Stimulated activated CD4-positive, alpha-beta T cell treated with anti-CD3 and anti-CD28 coated beads, Interleukin-2, amount 100 ng/mL, for 4 hours (primary cell): ENCODE measurements at places on chromosomes 1 and 21.

DNA sequence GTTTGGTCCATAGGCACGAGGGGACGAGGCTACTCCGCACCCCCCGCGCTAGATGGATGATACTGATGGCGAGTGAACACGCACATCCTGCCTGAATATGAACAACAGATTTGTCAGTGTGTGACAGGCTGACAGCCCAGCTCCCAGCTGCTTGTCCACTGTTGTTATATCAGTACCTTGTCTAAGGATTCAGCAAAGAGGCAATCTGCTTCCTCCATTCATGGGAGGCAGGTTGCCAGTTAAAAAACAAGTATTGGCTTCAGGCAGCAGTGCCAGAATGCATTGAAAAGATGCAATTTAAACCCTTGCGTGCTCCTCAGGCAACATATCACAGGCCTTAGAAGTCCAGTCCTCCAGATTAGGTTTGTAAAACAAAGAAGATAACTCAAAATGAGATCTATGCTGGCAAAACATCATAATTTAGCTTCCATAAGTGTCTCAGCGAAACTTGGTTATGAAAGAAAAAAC, 223.3 kb downstream of the GPATCH2 start:
- no peak for DNase-seq

- no peak for DNase-seq
These were observed 440.9 kb upstream of the LRRC7 start for GRCh38 chr1:69126796-69127195.

DNA sequence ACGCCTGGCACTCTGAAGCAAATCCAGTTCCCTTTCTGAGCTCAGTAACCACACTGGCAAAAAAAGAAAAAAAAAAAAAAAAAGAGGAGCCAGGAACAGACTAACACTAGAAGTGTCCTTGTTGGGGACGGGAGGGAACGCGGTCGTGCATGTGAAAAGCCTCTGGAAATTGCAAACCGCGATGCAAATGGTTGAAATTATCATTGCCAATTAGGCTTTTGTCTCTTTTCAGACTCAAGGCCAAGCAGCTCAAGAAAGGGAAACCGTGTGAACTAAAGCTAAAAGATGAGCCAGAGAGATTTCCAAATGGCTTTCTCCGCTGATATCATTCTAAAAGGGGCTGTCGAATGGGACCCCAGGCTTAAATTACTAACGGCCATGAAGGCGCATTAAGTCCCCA, 13.5 kb downstream of the TRABD2B start:
- DNase-seq = no peak

DNA sequence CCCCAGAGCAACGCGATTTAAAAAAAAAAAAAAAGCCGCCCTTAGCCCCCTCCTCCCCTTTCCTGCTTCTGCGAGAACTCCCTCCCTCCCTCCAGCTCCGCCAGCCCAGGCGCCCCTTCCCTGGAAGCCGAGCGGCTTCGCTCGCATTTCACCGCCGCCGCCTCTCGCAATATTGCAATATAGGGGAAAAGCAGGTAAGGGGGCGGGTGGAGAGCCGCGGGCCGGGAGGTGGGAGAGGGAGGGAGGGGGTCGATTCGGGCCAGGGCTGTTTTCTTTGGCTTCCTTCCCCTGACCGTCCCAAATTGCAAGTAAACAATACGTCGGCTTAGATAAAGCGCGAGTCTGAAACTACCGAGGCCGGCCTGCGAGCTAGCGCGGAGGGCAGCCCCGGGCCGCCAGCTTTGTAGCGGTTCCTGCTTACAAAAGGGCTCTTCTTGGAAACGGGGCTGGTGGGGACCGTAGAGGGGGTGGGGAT, 408 bp downstream of the LMO4 start:
- no peak for DNase-seq

- no peak for DNase-seq
These were observed 456.2 kb downstream of the KCNT2 start for GRCh38 chr1:196152086-196152485.

DNA sequence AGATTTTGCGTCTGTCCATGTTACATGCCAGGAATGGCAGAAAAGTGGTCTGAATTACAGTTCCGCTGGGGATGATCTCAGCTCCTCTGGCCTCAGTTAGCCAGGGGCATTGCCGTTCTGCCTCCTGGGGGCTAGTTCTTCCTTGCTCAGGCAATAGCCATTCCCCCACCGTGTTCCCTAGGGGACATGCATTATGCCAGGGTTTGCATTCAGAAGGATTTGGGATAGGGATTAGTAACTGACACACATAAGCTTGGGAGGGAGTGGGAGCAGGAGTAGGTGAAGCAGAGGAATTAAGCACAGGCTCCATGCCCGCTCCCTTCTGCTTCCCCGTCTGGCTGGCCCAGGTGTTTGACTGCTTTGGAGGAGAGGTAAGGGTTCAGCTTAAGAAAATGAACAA, 12.7 kb downstream of the LRRC71 start:
- no peak for DNase-seq

- no peak for DNase-seq
These were observed 86.9 kb downstream of the LRRC8D start for GRCh38 chr1:89907727-89908212.

- DNase-seq = no peak
These were observed 13.3 kb upstream of the PDC start for GRCh38 chr1:186474208-186474607.

- no peak for DNase-seq
These were observed 8.3 kb downstream of the GPR37L1 start for GRCh38 chr1:202130816-202131522.

DNA sequence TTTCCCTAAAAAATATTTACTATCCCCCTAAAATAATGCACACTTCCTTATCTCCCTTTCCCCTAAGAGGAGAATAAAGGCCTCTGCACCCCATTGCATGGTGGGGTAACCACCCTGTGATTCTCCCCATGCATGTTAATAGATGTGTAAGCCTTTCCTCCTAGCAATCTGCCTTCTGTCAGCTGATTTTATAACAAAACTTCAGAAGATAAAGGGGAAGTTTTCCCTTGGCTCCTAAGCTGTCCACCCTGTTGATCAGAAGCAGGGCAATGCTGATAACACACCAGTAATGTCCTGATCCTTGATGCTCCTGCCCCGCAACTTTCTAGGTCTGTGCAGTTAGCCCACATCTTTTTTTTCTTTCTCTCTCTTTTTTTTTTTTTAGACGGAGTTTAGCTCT, 11.4 kb upstream of the RNF187 start:
- DNase-seq = no peak

DNA sequence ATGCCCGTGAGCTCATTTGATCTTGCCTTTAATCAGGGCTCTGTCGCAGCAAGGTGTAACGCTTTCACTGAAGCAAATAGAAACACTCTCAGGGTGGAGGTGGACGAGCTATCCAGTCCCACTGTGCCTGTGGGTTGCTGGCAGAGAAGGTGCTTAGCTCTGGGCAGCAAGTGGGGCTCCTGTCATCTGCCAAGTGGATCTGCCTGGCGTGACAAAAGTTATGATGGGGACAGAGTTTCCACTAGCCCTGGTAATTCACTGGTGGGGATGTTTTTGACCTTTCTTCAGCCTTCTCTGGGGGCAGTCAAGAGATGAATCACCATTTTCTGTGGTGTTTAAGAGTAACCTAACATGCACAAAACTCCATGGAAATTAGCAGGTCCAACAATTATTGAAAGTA, 71.3 kb upstream of the EDEM3 start:
- no peak for DNase-seq

GRCh38 chr1:118154220-118154619, 30.8 kb downstream of the SPAG17 start:
- DNase-seq = no peak

DNA sequence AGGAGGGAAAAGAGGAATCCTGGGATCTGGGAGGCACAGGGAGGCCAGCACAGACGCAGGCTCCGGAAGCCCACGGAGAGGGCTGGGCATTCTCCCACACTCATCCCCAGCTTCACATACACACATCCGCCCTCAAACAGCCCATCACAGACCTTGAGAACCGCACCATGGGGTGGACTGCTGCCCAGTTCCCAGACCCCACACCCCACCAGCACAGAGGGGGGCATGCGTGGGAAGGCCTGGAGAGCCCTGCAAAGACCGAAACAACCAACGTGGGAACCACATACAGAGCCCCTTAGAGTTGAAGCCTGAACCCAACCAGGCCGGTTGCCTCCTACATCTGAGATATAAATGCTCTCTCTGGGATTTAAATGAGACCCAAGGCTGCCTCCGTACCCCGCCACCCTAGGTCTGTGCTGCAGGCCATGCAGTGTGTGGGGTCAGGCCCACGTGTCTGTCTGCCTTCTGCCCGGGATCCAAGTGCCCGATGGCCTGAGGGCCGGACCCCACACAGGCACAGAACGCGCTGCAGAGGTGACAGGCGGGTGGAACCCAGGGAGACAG, 126.2 kb upstream of the COL6A1 start:
- DNase-seq = no peak

DNA sequence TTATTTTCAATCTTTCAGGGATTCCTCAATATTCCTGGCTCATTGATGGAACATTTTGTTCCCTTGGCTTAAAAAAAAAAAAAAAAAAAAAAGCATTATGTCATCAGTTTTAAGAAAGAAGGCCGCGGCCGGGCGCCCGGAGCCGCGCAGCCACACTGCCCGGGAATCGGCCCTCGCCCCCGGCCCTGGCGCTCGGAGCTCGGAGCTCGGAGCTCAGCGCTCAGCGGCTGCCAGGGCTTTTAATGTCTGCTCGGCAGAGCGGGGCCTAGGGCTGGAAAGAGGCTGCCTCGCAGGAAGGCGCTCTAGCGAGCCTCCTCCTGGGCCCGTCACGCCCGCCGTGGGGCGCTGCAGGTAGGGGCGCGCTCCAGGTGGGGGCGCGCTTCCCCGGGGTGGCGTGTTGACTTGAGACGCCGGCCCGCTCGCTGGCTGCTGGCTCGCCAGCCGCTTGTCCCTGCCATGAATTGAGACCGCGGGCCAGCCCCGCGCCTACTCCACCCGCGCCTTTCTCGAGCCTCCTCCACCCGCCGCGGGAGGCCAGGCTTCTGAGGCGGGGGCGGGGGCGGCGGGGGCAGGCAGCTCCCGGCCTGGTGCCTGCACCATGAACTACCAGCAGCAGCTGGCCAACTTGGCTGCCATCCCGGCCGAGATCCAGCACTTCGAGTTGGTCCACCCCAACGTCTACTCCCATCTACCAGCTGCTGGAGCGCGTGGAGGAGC, 5.4 kb upstream of the TDRD5 start:
- DNase-seq = no peak

GRCh38 chr1:192939440-192939839, 119.7 kb downstream of the UCHL5 start:
- DNase-seq = no peak

- no peak for DNase-seq
These were observed 1.9 kb upstream of the MFN2 start for GRCh38 chr1:11978301-11978700.

GRCh38 chr1:84339503-84339902, 38.0 kb downstream of the SAMD13 start:
- DNase-seq = no peak

DNA sequence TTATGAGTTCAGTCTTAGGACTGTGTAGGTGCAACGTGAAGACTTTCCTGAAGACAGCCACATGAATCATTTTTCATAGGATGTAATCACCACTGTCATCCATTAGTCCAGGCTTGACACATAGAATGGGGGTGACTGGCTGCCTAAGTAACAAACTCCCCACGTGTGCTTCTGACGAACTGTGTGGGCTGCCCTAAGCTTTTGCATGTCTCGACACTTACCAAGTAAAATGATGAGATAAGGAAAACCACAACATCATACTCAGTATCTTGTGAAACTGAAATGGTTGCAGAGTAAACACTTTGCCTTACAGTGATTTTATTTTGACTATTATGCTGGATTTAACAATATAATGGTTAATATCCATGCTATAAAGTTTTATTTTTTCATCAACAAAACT, 19.5 kb downstream of the ERG start:
- DNase-seq = no peak

- no peak for DNase-seq
These were observed 140.7 kb downstream of the CYYR1 start for GRCh38 chr21:26432410-26432809.

GRCh38 chr1:119008483-119009311, 20.6 kb upstream of the TBX15 start:
- no peak for DNase-seq

DNA sequence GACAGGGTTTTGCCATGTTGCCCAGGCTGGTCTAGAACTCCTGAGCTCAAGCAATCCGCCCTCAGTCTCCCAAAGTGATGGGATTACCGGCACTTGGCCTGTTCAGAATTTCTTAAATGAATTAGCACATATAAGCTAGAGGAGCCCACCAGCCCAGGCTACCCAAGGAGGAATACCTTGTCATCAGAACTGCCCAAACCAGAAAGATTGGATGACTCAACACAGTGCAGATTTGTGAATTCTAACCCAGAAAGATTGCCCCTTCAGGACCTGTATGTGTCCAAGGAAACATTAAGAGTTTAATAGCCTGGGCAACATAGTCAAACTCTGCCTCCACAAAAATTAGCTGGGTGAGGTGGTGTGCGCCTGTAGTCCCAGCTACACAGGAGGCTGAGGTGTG, 14.0 kb upstream of the LIN9 start:
- DNase-seq = no peak

GRCh38 chr1:32782086-32782485, 35.1 kb downstream of the YARS1 start:
- no peak for DNase-seq

- peak; percentile 52 for DNase-seq
These were observed 40.9 kb upstream of the TMEM52 start for GRCh38 chr1:1959840-1960479.
